ENCODE measurements at places on chromosomes 12 and 14.

GRCh38 chr12:28340261-28341045 lies 150.2 kb downstream of the CCDC91 start:
- DNase-seq: no peak

DNA sequence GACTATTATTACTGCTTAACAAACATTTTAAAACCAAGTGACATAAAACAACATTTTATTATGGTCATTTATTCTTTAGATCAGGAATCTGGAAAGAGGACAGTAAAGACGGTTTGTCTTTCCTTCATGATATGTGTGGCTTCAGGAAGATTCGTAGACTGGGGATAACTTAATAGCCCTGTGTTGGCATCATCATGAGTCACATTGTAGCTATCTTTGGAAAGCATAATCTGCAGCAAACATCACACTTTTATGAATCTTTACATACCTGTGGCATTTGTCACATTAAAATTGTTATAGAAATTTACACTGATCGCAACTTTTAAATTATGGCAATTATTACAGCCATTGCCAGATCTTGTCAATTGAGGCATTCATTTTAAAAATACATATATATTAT lies 397.1 kb downstream of the NOVA1 start:
- no peak for DNase-seq

DNA sequence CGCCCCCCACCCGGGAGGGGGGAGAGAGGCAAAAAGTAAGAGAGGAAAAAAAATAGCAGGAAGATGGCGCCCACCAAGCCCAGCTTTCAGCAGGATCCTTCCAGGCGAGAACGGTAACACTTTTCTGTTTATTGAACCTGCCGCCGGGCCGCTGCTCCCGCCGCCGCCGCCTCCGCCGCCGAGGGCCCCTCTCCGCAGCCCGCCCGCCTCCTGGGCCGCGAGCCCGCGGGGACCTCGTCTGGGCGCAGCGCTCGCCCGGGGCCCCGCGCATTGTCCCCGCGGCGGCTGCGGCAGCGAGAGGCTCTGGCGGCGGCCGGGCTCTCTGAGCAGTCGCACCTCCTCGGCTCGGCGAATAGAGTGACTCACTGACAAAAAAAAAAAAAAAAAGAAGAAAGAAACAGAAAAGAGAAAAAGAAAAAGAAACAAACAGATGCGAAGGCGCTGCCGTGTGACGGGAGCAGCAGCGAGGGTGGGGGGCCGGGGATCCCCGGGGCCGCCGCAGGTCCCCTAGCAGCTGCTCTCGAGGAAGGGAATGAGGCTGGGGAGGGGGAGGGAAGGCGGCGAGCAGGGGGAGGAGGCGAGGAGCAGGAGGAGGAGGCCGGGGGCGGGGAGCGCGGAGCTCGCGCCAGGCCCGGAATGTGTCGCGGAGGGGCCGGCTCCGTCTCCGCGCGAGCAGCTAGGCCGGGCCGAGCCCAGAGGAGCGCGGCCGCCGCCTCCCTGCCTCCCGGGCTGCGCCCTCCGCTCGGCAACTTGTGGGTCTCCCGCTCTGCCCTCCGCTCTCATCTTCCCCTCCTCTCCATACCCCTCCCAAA lies 781 bp downstream of the NPAS3 start:
- DNase-seq: no peak

DNA sequence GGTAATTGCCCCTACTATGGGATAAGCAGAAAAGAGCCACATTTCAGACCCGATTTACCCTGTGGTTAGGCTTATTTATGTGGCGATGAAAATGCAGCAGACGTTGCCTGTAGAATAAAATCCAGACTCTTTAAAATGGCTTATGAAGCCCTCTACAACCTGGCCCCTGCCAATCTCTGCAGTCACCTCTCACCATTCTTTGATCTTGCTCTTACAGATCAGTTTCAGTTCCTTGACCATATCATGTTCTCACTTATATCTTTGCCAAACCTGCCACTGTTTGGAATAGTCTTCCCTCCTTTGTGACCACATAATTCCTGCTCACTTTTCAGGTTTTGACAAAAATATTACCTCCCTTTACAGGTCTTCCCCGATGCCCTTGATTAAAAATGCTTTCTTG lies 264.3 kb upstream of the GARIN6 start:
- DNase-seq: no peak

DNA sequence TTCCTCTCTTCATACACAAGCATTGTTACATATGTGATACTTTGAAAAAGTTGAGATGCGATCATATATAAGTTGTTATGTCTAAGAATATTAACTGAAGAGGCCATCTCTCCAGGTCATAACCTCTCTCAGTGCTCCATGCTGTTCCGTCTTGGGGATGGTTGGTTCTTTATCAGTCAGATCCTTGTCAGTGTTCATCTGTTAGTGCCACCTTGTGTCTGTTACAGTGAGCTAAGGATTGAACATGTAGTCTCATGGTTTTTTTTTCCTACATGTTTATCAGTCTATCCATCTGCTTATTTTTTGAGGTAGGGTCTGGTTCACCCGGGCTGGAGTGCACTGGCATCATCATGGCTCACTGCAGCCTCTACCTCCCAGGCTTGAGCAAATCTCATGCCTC lies 30.5 kb downstream of the EP400 start:
- DNase-seq: no peak

- no peak for DNase-seq
These were observed 24.4 kb upstream of the BDKRB1 start for GRCh38 chr14:96231526-96232130.

- no peak for DNase-seq
These were observed 197.4 kb upstream of the PRMT8 start for GRCh38 chr12:3293446-3294161.
